ENCODE measurements at places on chromosomes 12 and 14.
A peak's percentile ranks its signal among the peaks of the same experiment; 100 is the strongest.

DNA sequence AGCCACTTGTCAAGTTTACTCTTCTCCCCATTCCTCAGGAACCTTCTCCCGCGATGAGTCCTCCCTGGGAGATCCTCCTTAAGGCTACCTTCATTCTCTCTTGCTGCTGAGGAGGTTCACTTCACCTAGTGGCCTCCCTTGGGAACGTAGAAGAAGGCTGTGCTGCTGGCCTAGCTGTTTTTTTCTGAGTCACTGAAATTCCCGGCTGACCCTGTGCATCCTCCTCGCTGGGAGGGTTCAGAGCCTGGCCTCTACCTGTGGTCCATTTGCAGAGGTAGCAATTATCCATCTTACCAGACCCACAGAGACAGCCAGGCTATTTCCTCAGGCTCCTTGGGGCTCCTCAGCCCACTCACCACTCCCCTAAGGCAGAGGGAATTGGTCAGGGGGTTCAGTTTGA, 4.6 kb downstream of the KRT82 start:
- H3K27me3 ChIP-seq = no peaks in the 10 kb centered on the region
- H3K4me3 ChIP-seq = no peak overlapping the region
- no peaks in the 10 kb centered on the region for H3K36me3 ChIP-seq
- no peak overlapping the region for H3K27ac ChIP-seq

DNA sequence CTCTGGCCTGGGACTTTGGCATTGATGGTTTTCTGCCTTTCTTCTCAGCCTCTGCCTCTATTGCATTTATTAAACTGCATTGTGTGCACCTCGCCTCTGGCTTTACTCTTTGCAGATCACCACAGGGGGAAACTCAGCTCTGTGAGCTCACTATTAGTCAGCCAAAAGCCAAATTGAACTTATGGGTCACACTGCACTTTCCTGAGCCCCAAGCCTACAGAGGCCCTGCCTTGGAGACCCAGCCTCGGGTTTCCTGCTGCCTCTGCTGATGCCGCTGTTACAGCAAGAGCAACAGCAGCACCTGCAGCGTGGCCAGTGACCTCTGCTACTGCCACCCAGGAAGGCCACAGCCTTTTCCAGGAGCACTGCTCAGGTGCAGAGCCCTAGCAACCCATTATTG, 122.5 kb downstream of the DAD1 start:
- no peaks in the 10 kb centered on the region for H3K27me3 ChIP-seq
- DNase-seq = no peak
- no peak overlapping the region for H3K4me3 ChIP-seq
- H3K27ac ChIP-seq = no peak overlapping the region

GRCh38 chr12:53623548-53624385, 2.4 kb downstream of the ATF7 start:
- no peaks in the 10 kb centered on the region for H3K27me3 ChIP-seq
- H3K4me1 ChIP-seq = peaks cover 65% of the 10 kb centered on the region
- no peak for DNase-seq
- H3K36me3 ChIP-seq = no peaks in the 10 kb centered on the region
- H3K4me3 ChIP-seq = peak overlapping the region; percentile 74
- peak overlapping the region; percentile 94 for H3K27ac ChIP-seq

- no peaks in the 10 kb centered on the region for H3K36me3 ChIP-seq
- no peak overlapping the region for H3K4me3 ChIP-seq
- DNase-seq = no peak
- no peak overlapping the region for H3K27ac ChIP-seq
- peaks cover 30% of the 10 kb centered on the region for H3K4me1 ChIP-seq
Observed at GRCh38 chr12:47074757-47075156, 4.7 kb upstream of the PCED1B start.

- no peak overlapping the region for H3K27ac ChIP-seq
- H3K36me3 ChIP-seq = no peaks in the 10 kb centered on the region
- no peak overlapping the region for H3K4me3 ChIP-seq
- no peak for DNase-seq
Observed at GRCh38 chr12:94982456-94982855, 21.0 kb downstream of the NDUFA12 start.

DNA sequence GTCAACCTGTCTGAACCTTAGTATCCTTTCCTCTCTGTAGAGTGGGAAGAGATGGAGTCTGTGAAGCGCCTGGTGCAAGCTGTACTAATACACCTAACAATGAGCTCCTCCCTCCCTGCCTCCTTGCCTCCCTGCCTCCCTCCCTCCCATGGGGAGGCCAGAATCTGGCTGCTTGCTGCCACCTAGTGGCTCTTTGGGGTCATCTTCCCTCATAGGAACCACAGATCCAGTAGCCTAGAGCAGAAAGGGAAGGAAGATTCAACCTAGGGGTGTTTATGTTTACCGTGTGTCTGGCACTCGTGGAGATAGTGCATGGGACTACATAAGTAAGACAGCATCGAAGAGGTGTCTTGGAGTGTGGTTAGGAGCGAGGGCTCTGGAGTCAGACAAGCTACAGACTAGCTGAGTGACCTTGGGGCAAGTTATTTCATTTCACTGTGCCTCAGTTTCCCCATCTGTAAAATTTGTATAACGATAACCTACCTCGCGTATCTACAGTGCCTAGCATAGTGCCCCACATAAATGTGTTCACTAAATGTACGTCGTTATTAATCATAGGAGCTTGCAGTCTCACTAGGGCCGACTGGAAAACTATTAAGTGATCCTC, 35.5 kb upstream of the TSPAN9 start:
- H3K4me1 ChIP-seq = no peaks in the 10 kb centered on the region
- H3K27me3 ChIP-seq = no peaks in the 10 kb centered on the region
- H3K36me3 ChIP-seq = no peaks in the 10 kb centered on the region
- DNase-seq = no peak
- H3K4me3 ChIP-seq = no peak overlapping the region

DNA sequence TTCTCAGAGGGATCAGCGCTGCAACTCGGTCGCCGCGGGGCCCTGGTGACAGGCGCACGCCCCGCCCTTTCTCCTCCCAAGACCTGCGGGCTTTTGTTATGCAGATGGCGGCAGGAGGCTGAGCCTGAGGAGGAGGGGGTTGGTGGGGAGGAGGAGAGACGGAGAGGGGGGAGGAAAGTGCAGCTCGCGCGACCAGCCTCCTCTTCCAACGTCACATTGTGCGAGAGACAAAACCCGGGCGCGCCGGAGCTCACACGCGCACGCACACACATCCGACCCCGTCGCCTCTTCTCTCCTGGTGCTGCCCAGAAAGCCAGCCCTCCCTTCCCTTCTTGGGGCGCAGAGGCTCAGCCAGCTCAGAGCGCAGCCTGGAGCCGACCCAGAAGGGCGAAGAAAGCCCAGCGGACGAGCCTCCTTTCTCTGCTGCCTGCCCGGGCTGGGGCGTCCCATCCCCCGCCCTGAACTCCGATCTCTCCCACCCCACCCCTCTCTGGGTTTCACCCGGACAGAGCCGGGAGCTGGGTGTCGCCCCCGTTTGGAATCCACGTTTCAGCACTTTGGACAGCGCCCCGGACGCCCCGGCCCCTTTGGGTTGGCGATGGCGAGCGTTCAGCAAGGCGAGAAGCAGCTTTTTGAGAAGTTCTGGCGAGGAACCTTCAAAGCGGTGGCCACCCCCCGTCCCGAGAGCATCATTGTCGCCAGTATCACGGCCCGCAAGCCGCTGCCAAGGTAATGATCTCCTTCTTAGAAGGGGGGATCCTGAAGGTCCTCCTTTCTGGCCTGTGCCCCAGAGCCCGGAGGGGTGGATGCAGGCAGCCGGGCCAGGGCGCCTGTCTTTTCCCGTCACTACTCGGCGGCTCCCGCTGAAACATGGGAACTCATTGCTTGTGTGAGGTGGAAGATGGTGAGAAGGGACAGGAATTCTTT, at the start of gene SRRM4:
TSS of gene SRRM4 (plus strand) at position 257 of the 927 bp plus-strand sequence. CDS start at position 599, 342 bp downstream.
- no peaks in the 10 kb centered on the region for H3K27me3 ChIP-seq
- H3K4me3 ChIP-seq = no peak within 1 kb of the TSS
- no peak for DNase-seq
- H3K27ac ChIP-seq = no peak within 1 kb of the TSS
- H3K36me3 ChIP-seq = no peaks in the 10 kb centered on the region

DNA sequence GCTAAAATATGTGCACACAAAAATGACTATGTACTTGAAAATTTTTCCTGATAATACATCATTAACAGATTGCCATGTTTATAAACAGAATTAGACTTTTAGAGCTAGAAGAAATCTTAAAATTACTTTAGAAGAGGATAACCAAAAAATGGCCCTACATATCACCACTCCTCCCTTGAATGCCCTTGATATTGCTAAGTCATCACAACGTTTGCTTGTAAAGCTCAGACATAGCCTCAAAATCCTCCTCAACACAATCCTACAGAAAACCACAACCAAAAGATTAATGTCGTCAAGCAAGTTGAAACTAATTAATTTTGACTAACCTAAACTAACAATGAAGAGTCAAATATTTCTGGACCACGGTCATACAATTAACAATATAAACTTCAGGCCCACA, 19.4 kb upstream of the NAA30 start:
- H3K4me3 ChIP-seq = no peak overlapping the region
- H3K27ac ChIP-seq = no peak overlapping the region
- no peak for DNase-seq
- H3K4me1 ChIP-seq = no peaks in the 10 kb centered on the region
- no peaks in the 10 kb centered on the region for H3K27me3 ChIP-seq
- no peaks in the 10 kb centered on the region for H3K36me3 ChIP-seq

DNA sequence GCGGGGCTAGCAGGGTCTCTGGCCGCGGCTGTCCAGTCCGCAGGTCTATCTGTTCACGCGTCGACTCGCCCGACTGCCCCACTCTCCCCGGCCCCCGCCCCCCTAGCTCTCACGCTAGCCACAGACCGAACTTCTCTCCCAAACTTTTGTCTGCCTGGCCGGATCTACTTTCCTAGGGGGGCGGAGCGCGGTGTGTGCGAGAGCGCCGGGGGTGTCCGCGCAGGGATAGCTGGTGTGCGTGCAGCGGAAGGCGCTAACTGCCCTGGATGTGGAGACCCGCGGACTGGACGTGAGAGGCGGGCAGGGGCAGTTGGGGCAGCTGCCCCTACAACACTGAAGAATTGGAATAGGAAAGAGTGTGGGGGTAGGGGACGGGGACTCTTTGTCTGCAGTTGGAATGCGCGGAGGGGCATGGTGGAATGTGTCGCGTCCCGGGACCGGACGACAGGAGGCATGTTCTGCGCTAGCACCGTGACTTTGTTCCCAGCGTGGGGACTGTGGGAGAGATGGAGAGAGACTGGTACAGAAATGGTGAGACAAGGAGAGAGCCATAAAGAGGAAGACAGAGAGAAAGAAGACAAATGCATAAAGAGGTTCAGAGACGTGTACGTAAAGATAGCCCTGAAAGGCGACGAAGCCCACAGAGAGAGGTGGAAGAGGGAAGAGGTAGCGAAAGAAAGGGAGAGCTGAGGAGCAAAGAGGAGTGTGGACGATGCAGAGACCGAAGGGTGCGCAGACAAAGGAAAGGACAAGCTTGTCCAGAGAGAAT, at the start of gene AJUBA:
TSS of gene AJUBA (minus strand) at position 75 of the 769 bp plus-strand sequence. CDS start 285 bp downstream, outside the sequence.
- peaks cover 26% of the 10 kb centered on the region for H3K4me1 ChIP-seq
- H3K4me3 ChIP-seq = peak within 1 kb of the TSS; percentile 64
- H3K27ac ChIP-seq = peak within 1 kb of the TSS; percentile 89
- peak; percentile 94 for DNase-seq
- no peaks in the 10 kb centered on the region for H3K36me3 ChIP-seq

GRCh38 chr12:101591781-101592180, 3.0 kb upstream of the MYBPC1 start:
- no peaks in the 10 kb centered on the region for H3K4me1 ChIP-seq
- DNase-seq = no peak
- no peaks in the 10 kb centered on the region for H3K36me3 ChIP-seq
- H3K4me3 ChIP-seq = no peak overlapping the region
- no peak overlapping the region for H3K27ac ChIP-seq
- H3K27me3 ChIP-seq = no peaks in the 10 kb centered on the region

GRCh38 chr12:59173695-59174094, 253.4 kb upstream of the LRIG3 start:
- H3K4me3 ChIP-seq = no peak overlapping the region
- no peak for DNase-seq

DNA sequence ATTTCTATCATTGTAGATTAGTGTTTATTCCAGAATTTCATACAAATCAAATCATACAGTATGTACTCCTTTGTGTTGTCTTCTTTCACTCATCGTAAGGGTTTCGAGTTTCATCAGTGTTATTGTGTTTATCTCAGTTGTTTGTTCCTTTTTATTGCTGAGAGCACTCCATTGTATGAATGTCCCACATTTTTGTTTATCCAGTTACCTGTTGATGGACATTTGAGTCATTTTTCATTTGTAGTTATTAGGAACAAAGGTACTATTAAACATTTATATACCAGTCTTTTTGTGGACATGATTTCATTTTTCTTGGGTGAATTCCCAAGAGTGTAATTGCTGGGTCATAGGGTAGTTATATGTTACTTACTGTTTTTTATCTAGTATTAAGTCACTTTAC, 70.0 kb downstream of the BICD1 start:
- no peaks in the 10 kb centered on the region for H3K4me1 ChIP-seq
- no peaks in the 10 kb centered on the region for H3K36me3 ChIP-seq
- no peaks in the 10 kb centered on the region for H3K27me3 ChIP-seq
- no peak overlapping the region for H3K27ac ChIP-seq

GRCh38 chr14:82445810-82446570, 912.3 kb upstream of the SEL1L start:
- H3K27me3 ChIP-seq = no peaks in the 10 kb centered on the region
- DNase-seq = no peak
- H3K27ac ChIP-seq = no peak overlapping the region
- no peaks in the 10 kb centered on the region for H3K36me3 ChIP-seq

DNA sequence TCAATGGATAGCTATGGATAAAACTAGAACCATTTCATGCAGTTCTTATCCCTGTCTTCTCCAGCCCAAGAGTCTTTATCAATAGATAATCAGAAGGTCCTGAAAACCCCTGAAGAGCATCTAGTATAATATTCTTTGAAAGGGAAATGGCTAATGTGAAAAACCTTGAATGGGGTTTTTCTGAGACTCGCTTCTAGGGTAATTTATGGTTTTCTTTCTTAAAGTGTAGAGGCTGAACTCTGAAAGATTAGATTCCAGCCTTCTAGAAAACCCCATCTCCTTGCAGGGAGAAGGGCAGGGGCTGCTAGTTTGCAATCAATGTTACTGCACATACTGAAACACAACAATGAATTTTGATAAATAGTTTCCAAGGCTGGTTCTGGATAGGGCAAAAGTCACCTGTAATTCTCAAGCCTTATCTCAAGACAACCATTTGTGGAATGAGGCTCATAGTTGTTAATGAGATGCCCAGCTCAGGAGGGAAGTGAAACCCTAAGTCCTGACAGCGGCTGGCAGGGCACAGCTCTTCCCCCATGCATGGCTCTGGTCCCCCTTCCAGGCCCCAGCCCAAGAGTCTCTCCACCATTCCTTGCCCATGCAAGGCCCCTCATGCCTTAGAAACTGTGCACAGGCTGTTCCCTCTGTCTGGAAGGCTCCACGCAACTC, 33.7 kb upstream of the PYGL start:
- no peaks in the 10 kb centered on the region for H3K27me3 ChIP-seq
- H3K27ac ChIP-seq = no peak overlapping the region
- no peak overlapping the region for H3K4me3 ChIP-seq
- no peak for DNase-seq
- H3K36me3 ChIP-seq = no peaks in the 10 kb centered on the region

DNA sequence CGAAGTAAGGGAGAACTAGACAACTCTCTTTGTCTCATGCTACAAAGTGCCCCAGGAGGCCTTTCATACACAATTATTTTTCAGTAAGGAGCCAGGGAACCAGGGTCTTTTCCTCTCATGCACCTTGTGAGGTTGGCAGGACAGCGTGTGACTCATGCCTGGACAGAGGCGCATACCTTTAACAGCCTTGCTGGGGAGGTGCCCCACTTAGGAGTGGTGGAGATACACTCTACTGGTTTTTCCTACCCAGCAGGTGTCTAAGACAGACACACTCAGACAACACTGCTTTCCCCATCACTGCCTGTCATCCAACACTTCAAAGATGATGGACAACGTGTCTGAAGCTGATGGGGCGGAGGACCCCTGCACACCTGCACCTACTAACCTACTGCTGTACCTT, 49.1 kb downstream of the B4GALNT3 start:
- no peak overlapping the region for H3K27ac ChIP-seq
- no peak overlapping the region for H3K4me3 ChIP-seq
- no peak for DNase-seq
- H3K4me1 ChIP-seq = peaks cover 16% of the 10 kb centered on the region
- no peaks in the 10 kb centered on the region for H3K27me3 ChIP-seq

Data from vagina (tissue), 2 donors.